ENCODE measurements at places on chromosomes 16 and 17. TPM values are rescaled to one million over a fixed set of nuclear protein-coding genes. Genes with fewer than 3 reads are reported as not detected.

Gene TMIGD1
- total RNA-seq = not detected

DNA sequence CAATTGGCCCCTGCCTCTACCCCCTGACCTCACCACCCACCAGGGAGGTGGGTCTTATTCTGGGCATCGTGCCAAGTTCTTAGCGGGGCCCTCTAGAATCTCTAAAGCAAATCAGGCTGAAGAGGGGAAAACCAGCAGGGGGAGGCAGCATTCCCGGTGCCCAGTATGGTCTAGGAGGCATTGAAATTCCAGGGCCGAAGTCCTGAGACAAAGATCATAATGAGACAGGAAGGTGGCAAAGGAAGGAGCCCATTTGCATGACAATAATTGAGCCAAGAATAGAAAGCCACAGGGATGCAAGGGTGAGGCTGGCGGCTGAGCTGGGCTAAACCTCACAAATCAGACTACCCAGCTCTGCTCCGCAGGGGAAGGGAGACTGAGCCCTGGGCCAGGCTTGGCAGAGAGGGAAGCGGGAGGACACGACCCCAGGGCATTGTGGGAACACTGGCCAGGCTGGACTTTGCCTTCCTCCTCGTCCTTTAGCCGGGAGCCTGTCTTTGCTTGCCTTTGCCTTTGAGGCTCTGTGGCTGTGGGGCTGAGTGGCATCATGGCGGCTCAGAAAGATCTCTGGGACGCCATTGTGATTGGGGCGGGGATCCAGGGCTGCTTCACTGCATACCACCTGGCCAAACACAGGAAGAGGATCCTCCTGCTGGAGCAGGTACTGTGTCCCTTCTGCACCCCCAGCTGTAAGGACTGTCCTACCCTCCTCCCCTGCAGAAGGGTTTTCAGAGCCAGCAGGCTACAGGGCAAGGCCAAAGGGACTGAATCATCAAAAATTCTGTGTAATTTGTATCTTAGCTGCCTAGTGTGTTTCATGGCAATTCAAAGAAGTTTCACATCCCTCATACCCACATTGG, at the start of gene PIPOX:
Gene PIPOX, plus strand, starts transcription at position 463 of the 860 bp plus-strand sequence. Its CDS starts 85 bp downstream, at position 548.
- H3K27ac ChIP-seq = no peak within 1 kb of the TSS
- no peaks in the 10 kb centered on the region for H3K4me1 ChIP-seq
- H3K4me3 ChIP-seq = no peak within 1 kb of the TSS
- no peaks in the 10 kb centered on the region for H3K36me3 ChIP-seq
- no peak for DNase-seq
- H3K27me3 ChIP-seq = no peaks in the 10 kb centered on the region

Gene CLEC3A
- 1.1 TPM for total RNA-seq

- H3K4me3 ChIP-seq = no peak overlapping the region
- no peaks in the 10 kb centered on the region for H3K36me3 ChIP-seq
- DNase-seq = no peak
- no peak overlapping the region for H3K27ac ChIP-seq
These were observed 71.2 kb upstream of the GRIN2A start for GRCh38 chr16:10253409-10253808.

GRCh38 chr17:17681744-17682292, 560 bp downstream of the RAI1 start:
- peak overlapping the region; percentile 96 for H3K27ac ChIP-seq
- peak overlapping the region; percentile 96 for H3K4me3 ChIP-seq
- DNase-seq = peak; percentile 66
- no peaks in the 10 kb centered on the region for H3K36me3 ChIP-seq

GRCh38 chr17:58360296-58361063, 8.5 kb upstream of the SUPT4H1 start:
- H3K36me3 ChIP-seq = peaks cover 14% of the 10 kb centered on the region
- H3K4me3 ChIP-seq = no peak overlapping the region
- peaks cover 26% of the 10 kb centered on the region for H3K4me1 ChIP-seq
- H3K27ac ChIP-seq = no peak overlapping the region
- no peak for DNase-seq
- H3K27me3 ChIP-seq = no peaks in the 10 kb centered on the region
